ENCODE measurements at places on chromosomes 4 and X. TPM values are rescaled to one million over a fixed set of nuclear protein-coding genes. Genes with fewer than 3 reads are reported as not detected.

DNA sequence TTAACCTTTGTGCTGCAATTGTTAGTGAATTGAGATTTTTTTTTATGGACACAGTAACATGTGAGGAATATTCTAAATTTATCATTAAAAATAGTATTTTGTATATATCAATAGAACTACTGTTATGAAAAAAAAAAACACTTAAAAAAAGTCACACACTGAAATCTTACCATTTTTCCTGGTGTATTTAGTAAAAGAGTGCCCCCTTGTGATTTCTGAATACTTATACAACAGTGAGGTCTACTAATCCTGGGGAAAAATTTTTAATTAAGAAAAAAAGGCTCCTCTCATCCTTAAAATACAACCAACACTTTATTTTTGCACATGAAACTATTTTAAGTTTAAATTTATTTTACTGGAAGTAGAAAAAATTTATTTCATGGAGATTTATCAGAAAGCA is 56.4 kb upstream of the SPOCK3 start:
- DNase-seq = no peak

- DNase-seq = peak; percentile 68
Observed at GRCh38 chr4:94536049-94536448, 84.3 kb downstream of the PDLIM5 start.

DNA sequence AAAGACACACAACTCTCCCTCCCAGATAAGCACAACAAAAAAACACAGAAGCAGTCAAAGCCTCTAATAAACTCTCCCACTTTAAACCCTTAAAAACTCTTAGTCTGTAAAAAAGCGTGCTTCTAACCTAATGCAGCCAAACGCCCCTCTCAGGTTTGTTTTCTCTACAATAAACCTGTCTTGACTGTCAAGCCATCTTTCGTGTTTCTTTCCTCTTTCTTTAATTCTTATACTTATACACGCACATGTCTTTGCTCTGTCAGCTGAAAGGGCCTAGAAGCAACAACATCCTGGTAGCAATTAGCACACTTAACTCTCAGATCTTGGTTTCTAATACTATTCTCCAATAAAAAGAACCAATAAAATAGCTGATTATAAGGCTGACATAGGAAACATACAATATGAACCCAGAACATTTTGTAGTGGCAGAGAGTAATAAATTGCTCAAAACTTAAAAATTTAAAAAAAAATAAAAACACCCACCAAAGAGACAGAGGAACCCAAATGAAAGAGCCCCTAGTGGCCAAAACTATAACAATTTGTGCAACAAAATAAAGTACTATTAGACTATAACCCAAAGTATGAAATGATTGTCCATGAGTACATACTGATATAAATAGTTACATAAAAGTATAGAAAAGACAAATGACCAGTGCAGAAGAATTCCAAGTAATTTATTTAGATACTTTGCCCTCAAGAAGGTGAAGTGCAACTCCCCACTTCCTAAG is 440.4 kb upstream of the ADGRL3 start:
- no peak for DNase-seq

DNA sequence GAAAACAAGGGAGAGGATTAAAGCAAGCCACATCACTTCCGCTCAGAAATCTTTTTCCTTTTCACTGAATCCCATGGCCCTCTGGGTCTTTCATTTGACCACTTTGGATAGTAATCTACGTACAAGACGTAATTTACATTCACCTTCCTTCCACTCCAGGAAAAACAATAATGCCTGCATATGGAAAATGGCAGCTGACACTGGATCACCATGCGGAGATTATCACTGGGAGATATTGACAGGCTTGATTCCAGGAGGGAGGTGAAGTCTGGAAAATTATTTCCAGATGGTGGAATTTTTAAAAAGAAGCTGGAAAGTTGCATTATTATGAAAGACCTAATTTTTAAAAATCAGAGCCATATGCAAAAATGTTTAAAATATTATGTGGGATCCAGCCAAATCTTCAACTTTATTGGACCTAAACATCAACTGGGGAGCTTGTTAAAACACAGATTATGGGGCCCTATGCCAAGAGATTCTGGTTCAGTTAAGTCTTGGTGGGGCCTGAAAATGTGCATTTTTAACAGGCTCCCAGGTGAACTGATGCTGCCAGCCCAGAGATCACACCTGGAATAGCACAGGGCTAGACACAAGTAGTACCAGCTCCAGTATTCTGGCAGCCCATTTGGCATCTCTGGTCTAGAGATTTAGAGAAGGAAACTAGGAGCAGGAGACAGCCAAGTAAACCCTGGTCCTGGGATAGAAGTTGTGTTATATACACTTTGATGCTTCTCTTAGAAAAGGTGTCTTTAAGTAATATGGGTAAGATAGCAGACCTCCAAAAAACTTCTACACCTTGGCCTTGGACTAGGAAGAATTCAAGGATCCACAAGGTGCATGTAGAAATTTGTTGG is 290.3 kb upstream of the LDB2 start:
- no peak for DNase-seq

Gene RAB39B
- total RNA-seq = 0.06 TPM
